Activated T-cell treated with anti-CD3 and anti-CD28 coated beads for 4 hours (primary cell): ENCODE measurements at places on chromosomes 6 and 20.

GRCh38 chr6:108637963-108638362, 77.2 kb downstream of the FOXO3 start:
- no peak for DNase-seq

GRCh38 chr6:165034271-165034741, 275.1 kb downstream of the C6orf118 start:
- DNase-seq, result no peak

DNA sequence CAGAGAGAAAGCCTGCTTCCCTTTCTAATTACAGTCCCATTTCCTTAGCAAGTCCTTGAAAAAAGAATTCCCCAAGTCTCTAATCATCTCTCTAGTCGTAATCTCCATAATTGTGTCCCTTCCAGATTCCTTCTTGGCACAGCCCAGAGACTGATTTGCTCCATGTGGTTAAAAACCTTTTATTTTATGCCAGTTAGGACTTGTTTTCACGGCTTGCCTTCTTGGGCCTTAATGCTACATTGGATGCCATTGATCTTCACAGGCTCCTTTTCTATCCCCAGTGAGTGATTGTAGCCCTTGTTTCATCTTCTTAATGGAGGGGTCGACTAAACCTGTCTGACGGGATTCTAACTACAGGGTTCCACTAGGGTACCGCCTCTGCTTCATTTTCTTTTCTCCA, 650.6 kb upstream of the ARID1B start:
- DNase-seq, result no peak

DNA sequence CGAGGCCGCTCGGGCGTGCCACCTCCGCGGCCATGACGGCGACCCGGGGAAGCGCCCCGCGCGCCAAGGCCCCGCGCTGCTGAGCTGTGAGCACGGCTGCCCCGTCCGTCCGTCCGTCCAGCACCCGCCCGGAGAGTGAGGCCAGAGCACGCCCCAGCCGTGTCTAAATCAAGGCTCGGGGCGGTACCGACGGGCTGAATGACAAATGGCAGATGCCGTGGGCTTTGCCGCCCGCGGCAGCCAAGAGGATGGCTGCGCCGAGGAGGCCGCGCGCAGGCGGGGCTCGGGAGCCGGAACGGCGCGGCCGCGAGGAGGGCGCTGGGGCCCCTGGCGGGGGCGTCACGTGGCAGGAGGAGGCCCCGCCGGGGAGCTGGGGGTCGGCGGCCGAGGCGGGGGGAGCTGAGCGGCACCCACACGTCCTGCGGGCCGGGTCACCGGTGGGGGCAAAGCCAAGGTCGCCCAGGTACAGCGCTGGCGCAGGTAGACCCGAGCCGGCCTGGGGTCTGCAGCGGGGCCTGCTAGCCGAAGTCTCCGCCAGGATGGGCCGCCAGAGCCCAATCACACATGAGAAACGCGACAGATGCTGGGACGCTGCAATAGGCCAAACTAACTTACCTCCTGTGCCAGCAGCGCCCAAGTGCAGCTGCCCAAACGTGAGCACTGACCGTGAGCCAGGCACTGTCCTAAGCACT, at the start of gene PLAGL1:
Gene PLAGL1 (minus strand): TSS at position 140 of the 692 bp plus-strand sequence. CDS start 60,123 bp downstream, outside the sequence.
- no peak for DNase-seq

DNA sequence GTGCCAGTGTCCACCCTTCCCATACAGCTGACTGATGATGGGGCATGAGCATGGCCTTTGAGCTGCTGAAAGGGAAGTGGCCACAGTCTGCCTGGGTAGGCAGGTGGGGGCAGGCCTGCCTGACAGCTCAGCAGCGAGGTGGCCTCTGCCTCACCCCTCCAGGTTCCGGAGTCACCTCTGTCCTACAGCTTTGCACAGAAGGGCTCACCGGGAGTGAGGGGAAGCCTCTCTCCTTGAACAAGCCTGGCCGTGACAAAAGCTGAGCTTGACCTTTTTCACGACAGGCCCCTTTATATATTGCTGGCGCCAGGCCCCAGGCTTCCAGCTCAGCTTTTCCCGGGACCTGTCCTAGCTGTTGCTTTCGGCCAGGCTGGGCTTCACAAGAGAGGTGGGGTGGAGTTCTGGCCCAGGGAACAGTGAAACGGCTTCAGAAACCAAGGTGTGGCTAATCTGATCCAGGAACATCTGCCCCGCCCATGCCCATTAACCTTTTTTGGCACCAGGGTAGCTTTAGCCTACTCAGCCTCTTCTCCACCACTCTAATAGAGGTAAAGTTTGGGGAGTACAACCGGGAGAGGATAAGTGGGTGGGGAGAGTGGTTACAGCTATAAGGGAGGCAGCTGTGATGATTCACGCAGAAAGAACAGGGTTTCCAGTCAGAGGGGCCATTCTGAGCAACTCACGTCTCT, 42.9 kb downstream of the C6orf132 start:
- no peak for DNase-seq

DNA sequence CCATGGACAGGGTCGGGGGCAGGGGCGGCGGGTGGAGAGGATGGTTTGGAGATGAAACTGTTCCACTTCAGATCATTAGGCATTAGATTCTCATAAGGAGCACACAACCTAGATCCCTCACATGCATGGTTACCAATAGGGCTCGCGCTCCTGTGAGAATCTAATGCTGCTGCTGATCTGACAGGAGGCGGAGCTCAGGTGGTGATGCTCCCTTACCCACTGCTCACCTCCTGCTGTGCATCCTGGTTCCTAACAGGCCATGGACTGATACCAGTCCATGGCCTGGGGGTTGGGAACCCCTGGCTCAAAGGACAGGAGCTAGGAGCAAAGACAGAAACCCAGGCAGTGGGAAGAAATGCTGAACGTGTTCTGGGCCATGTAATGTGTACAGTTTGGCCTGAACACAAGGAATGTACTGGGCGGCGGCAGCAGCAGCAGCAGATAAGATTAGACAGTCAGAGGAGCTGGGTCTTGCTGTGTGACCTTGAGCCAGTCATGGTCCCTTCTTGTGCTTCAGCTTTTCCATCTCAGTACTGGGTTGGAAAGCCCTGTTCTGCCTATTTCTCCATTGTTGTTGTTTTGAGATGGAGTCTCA, 4.7 kb upstream of the SPAG4 start:
- DNase-seq, result no peak

DNA sequence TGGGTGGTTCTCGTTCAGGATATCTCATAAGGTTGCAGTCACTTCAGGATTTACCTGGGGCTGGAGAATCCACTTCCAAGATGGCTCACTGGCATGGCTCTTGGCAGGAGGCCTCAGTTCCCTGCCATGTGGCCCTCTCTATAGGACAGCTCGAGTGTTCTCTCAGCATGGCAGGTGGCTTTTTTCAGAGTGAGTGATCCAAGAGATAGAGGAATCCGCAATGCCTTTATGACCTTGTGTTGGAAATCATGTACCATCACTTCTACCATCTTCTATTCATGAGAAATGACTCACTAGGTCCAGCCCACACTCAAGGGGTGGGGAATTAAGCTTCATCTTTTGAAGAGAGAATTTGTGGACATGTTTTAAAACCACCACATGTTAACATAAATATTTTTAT, 37.8 kb downstream of the PPP1R16B start:
- DNase-seq, result peak; percentile 52
